Mesothelial cell of epicardium (in vitro differentiated cells): ENCODE measurements at places on chromosomes 3 and 15.

- DNase-seq, result no peak
Observed at GRCh38 chr15:43524254-43524845, 6.9 kb downstream of the MAP1A start.

DNA sequence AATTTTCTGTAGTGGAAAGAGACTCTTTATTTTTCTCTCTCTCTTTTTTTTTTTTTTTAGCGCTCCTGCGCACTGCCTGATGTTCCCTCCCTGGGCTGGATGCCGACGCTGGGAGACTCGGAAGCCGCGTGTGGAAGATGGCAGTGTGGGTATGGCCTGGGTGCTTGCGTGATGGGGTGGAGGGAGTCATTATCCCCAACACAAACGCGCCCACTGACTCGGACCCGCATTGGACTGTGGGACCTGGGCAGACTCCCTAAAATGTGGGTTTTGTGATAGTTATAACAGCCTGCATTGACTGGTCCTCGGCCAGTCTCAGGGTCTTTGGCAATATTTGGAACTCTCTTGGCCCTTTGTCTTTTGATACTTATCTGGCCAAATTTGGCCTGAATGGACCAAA, 157.9 kb downstream of the TJP1 start:
- DNase-seq, result no peak

- no peak for DNase-seq
Observed at GRCh38 chr15:66999046-66999968, 66.1 kb upstream of the SMAD3 start.

DNA sequence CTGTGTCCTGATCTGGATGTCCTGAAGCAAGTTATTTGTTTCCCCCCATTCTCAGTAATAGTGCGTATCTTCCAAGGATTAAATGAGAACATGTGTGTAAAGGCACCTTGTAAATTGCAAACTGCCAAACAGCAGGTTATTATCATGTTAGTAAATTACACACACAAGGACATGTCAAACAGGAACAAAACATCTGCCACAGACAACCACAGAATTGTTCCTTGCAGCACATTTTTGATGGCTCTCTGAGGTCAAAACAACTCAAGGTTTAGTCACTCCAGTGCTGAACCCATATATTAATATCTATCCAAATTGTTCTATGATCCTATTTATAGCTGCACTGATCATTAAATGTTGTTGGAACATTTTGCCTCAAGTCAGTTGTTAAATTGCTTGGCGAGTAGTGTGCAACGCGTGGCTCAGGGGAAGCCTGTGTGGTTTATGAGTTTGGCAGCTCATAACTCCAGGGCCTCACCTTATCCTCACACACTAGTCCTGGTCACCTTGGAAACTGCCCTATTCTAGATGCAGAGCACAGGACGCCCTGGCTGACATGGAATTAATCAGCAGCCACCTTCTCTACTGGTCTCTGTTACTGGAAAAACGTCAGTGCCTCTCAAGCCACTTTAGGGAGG, 46.3 kb upstream of the CDV3 start:
- no peak for DNase-seq

DNA sequence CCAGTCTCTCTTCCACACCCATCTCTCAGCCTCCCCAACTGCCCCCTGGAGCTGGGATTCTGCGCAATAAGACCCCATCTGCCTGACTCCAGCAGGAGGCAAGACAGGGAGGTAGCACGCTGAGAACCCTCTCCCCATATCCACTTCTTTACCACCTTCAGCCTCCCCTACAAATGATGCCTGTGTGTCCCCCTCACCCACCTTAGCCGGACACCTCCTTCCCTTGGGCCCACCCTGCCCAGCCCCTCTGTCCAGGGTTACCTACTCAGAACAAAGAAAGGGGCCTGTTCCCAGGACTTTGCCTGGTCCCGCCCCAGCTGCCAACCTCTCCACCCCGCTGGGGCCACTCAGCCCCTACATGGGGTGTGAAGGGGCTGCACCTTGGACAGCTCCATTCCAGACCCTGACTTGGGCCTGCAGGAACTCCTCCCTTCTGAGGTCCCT, 40.8 kb upstream of the ATP2B2 start:
- peak; percentile 21 for DNase-seq

DNA sequence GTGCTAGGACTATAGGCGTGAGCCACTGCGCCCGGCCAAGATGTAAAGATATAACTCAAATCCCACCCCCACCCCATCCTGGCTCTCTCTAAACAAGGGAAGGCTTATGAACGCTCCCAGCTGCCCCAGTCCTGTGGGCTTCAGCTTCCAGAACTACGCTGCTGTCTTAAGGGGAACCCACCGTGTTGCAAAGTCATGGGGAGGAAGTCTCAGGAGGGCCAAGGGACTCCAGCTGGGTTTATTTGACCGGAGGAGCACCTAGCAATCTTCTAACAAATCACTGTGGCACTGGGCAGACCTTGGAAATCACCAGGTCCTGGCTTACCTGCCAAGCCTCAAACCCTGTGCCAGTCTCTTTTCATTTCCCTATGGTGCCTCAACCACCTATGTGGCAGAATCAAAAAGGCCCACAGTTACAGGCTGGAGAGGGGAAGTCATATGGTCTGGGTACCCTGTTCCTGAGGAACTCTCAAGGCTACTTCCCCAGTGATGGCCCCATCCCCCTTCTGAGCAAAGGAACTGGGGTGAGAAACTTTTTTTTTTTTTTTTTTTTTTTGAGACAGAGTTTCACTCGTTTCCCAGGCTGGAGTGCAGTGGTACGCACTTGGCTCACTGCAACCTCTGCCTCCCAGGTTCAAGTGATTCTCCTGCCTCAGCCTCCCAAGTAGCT, 83.4 kb downstream of the RBPMS2 start:
- no peak for DNase-seq

DNA sequence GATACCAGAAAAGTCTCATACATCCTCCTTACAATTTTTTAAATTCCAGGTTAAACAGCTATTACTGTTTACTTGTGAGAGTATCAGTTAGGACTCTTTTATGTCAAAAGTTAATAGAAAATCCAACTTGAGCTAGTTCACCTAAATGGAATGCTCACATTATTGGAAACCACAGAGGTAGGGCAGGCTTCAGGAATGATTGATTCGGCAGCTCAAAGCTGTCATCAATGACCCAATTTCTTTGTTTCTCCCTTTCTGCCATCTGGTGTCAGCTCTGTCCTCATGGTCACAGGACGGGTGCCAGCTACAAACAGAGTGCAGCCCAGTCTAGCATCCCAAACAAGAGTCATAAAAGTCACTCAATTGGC, 32.2 kb downstream of the CFAP20DC start:
- DNase-seq, result no peak

- no peak for DNase-seq
Observed at GRCh38 chr3:11290743-11291680, 18.8 kb downstream of the ATG7 start.

- DNase-seq, result no peak
Observed at GRCh38 chr3:38334142-38335055, 12.2 kb upstream of the XYLB start.

DNA sequence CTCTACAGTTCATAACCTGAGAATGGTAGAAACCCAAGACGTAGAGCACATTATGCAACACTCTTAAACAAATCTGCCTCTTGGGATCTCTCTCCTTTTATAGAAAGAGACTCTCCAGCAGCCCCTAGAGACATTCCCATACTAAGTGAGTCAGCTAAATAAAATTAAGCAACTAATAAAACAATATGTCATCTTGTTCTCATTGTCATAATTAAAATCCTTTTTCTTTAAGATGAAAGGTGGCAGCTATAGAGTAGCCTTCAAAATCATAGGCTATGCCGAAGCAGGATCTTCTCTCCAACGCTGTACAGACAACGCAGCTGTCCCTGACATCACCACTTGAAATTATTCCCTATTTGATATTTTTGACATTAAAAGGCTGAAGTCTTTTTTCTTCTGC, 790.0 kb downstream of the FHIT start:
- DNase-seq, result no peak

- no peak for DNase-seq
Observed at GRCh38 chr3:197023241-197023997, 6.2 kb downstream of the MELTF start.

- no peak for DNase-seq
Observed at GRCh38 chr3:19937459-19938294, 3.7 kb upstream of the EFHB start.

DNA sequence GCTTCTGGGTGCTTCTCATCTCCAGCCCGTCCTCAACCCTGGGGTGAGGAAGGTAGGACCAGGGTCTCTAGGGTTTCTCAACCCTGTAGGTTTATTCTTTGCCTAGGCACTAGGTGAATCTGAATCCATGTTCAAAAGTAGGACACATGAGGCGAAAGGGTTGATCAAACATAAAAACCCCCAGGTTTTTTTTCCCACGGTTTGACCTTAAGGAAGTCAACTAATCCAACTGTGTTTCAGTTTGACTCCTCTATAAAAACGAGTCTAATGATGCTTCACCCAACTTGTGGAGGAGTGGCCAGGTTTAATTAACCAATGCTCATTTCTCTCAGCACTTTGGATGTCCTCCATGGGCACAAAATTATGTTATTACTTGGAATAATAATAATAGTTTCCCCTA, 335.9 kb upstream of the ICE2 start:
- DNase-seq, result no peak

GRCh38 chr3:40477666-40478065, 744 bp downstream of the ZNF619 start:
- DNase-seq, result no peak

- no peak for DNase-seq
Observed at GRCh38 chr3:134625462-134625861, 25.4 kb downstream of the KY start.

DNA sequence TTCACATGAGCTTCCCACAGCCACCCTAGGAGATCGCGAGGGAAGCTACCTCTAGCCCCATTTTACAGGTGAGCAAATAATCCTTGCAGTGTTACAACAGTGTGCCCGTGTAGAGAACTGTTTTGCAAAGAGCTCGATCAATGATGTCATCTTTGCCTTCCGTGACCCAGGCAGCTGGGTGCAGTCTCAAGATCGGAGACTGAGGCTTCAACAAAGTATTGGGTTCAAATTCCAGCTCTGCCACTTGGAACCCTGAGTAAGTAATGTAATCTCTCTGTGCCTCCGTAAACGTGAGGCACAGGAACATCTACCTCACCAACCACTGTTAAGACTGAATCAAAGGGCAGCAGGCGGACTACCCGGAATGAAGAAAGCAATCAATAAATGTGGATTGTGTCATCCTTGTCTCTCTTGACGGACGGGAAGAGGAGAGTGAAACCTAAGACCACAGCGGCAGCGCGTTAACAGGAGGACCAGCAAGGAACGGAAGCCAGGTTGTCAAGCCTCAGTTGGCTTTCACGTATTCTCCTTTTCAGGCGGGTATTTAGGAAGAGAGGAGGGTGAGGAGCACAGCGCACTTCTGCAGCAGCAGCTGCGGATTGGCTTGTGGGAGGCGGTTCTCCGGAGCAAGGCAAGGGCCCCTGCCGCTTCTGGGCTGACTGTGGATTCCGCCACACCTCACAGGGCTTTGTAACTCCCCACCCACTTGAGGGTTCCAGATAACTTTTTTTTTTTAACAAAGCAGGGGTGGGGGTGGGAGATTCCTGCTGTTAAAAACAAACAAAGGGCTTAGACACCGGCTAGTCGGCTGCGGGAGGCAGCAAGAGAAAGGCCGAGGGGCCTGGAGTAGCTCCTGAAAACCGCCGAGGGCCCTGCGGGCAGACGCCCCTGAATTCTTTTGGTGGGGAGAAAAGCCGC, 1.5 kb upstream of the SMAD3 start:
- DNase-seq, result no peak

- DNase-seq, result no peak
Observed at GRCh38 chr3:46861605-46862368, 1.5 kb downstream of the MYL3 start.

DNA sequence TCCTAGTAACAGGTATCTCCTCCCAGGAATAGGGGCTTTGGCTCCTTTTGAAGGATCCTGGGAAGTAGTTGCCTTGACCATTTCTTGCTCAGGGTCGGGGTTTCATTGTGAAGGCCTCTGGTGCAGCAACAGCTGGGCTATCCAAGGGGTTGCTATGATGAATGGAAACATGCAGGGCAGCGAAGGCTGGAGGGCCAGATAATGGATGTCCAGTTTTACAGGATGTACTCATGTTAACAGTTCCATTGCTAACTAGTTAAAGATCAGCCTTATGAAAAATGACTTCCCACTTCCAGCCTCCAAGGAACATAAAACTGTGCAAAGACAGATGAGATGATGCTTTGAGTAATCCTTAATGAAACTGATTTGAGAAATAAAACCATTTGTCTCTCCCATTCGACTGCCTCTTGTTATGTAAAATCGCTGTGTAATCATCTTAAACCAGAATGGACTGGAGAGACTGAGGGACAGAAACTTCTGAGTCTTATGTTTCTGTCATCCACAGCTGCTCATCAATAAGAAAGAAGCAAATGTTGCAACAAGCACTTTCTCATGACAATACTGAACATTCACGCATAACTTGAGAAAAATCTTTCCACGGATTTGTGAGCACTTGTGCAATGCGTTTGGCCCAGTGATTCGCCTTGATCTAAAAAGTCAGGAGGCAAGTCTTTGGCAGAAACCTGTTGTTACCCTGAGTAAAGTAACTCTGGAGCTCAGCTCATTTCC, 473.5 kb upstream of the RGMA start:
- DNase-seq, result no peak

GRCh38 chr3:28462866-28463265, 114.2 kb upstream of the AZI2 start:
- DNase-seq, result no peak

- no peak for DNase-seq
Observed at GRCh38 chr3:175777965-175778364, 918.8 kb downstream of the NAALADL2 start.

DNA sequence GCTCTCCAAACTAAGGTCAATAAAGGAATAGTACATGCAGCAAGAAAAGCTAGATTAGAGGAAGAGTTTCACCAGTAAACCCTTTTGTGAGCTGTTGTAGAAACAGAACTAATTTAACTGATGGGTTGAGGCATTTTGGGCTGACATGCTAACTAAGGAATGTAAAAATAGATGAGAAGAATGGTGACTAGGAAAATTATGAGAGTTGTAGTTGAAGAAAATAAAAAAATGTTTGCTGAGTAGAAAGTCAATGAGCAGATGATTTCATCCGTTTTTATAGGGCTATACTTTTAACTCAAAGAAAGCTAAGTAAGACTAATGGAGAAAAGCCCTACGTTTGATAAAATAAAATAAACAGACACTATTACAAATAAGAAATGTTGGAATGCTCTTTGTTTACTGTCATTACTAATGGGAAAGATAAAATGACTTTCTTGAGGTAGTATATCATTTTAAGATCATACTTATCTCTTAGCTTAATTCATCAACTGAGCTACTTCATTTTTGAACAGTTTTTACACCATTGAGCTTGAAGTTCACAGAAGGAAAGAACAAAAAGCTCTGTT, 209.4 kb upstream of the DPH6 start:
- no peak for DNase-seq

DNA sequence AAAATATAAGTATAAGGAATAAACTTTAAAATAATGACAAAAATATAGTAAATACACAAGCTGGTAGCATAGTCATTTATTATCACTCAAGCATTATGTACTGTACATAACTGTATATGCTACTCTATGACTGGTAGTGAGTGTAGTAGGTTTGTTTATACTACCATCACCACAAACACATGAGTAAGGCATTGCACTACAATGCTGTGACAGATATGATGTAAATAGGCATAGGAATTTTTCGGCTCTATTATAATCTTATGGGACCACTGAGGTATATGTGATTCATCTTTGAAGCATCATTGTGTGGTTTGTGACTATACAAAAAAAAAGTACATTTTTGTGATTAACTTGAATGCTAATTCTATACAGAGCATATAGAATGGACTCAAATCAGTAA, 35.3 kb upstream of the FBN1 start:
- DNase-seq, result no peak
